ENCODE measurements at places on chromosomes 4 and X.

- no peaks in the 10 kb centered on the region for H3K36me3 ChIP-seq
- H3K4me1 ChIP-seq, result no peaks in the 10 kb centered on the region
- H3K27ac ChIP-seq, result no peak overlapping the region
- H3K4me3 ChIP-seq, result no peak overlapping the region
- DNase-seq, result no peak
- H3K27me3 ChIP-seq, result no peaks in the 10 kb centered on the region
These were observed 69.0 kb downstream of the HPRT1 start for GRCh38 chrX:134528960-134529359.

DNA sequence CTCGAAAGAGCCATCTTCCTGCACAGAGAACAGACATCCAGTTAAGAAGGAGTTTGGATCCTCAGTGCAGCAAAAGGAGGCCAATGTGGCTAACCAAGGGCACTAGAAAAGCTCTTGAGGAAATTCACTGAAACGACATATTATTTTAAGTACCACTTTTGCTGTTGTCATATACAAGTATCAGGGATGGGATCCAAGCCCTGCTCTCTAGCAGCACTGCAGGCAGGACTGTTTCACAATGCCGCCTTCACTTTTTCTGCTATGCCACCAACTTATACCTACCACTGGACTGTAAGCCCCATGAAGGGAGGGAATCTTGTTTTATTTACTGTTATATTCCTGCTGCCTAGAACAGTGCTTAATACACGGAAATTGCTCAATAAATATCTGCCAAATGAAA, 299.0 kb downstream of the NR3C2 start:
- no peaks in the 10 kb centered on the region for H3K36me3 ChIP-seq
- H3K27ac ChIP-seq, result no peak overlapping the region

DNA sequence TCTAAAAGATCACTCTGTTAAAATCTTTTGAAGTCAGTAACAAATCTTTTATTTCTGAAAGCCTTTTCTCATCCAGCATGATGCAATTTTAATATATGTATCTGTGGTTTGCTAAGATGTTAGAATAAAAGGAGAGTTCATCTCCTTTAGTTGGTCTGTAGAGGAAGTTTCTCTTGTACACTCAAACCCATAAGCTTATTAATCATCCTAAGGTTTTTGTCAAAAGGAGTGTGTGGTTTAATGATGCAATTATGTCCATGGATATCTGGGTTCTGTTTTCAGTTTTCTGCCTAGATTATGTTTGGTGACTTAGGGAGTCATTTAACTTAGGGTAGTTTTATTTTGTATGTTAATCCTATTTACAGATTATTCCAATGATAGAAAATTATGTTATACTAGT, 52.1 kb upstream of the NDST4 start:
- H3K27me3 ChIP-seq, result no peaks in the 10 kb centered on the region
- H3K36me3 ChIP-seq, result no peaks in the 10 kb centered on the region
- no peaks in the 10 kb centered on the region for H3K4me1 ChIP-seq
- H3K27ac ChIP-seq, result no peak overlapping the region

DNA sequence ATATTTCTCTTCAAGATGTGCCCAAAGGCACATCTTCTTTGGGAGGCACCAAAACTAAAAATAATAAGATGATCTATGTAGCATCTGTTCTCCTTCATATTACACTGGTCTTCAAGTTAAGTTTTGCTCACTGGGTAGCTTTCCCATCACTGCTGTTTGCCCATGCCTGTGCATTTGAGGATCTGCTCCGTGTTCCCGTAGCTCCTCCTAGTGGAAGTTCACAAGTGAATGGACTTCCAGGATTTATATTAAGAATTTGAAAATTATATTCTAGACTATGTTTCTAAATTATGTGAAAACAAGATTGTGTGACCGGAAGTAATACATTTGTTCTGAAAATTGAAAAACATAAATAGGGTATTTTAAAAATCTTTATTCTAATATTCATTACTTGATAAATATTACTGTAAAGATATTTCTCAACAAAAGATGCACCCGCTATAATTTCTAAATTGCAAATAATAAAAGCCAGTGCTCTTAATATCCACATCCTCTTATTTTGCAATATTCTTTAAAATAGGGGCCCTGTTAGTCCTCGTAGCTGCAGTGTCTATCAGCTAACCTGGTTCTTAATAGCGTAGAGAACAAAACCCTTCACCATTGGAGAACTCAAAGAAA, 147.7 kb downstream of the RBM46 start:
- DNase-seq, result no peak
- H3K36me3 ChIP-seq, result no peaks in the 10 kb centered on the region
- no peaks in the 10 kb centered on the region for H3K4me1 ChIP-seq
- no peak overlapping the region for H3K27ac ChIP-seq
- no peak overlapping the region for H3K4me3 ChIP-seq

DNA sequence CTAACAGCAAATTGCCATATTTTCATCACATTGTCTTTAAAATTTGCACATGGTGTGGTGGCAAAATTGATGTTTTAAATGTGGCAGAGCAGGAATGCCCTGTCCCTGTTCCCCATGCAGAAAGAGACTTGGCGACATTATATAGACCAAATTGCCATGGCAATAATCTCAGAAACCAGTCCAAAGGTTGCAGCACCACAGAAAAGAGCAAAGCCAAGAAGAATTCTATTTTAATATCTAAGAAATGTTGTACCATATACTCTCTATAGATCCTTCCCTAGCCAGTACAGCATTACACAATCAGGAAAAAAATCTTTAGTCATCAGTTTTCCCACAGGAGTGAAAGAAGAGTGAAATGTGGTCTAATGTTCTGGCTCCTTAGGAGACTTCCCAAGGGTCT, 80.0 kb downstream of the UGT2B28 start:
- no peaks in the 10 kb centered on the region for H3K36me3 ChIP-seq
- DNase-seq, result no peak
- no peaks in the 10 kb centered on the region for H3K27me3 ChIP-seq
- H3K27ac ChIP-seq, result no peak overlapping the region

- H3K36me3 ChIP-seq, result no peaks in the 10 kb centered on the region
- H3K27ac ChIP-seq, result no peak overlapping the region
- DNase-seq, result no peak
- no peaks in the 10 kb centered on the region for H3K27me3 ChIP-seq
These were observed 243.1 kb upstream of the FTHL17 start for GRCh38 chrX:31314921-31315320.

GRCh38 chr4:87882861-87883260, 50.1 kb downstream of the MEPE start:
- H3K4me1 ChIP-seq, result no peaks in the 10 kb centered on the region
- no peak overlapping the region for H3K4me3 ChIP-seq
- H3K27me3 ChIP-seq, result peaks cover 5% of the 10 kb centered on the region
- H3K36me3 ChIP-seq, result no peaks in the 10 kb centered on the region
- no peak for DNase-seq

- no peak overlapping the region for H3K4me3 ChIP-seq
- no peak for DNase-seq
- no peaks in the 10 kb centered on the region for H3K27me3 ChIP-seq
- H3K36me3 ChIP-seq, result no peaks in the 10 kb centered on the region
- no peak overlapping the region for H3K27ac ChIP-seq
- no peaks in the 10 kb centered on the region for H3K4me1 ChIP-seq
These were observed 344.4 kb downstream of the UNC5C start for GRCh38 chr4:95204267-95204844.

DNA sequence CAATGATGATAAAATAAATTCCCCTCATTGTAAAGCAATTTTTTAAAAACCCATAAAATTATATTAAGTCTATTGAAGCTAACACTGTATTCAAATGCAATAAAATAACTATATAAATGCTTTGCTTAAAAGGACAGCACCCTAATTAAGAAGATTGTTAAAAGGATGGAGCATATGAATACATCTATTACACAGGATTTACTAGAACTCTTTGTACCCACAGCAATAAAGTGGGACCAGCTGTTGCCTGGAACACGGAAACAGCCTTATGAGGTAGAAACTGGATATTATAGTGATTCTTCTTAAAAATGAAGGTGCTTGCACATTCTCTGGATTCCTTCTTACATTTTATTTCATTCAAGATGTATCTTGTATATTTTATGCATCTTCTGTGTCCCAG, 298.7 kb upstream of the KLF3 start:
- no peak overlapping the region for H3K27ac ChIP-seq
- no peaks in the 10 kb centered on the region for H3K36me3 ChIP-seq
- H3K27me3 ChIP-seq, result no peaks in the 10 kb centered on the region
- H3K4me1 ChIP-seq, result no peaks in the 10 kb centered on the region
- no peak for DNase-seq

DNA sequence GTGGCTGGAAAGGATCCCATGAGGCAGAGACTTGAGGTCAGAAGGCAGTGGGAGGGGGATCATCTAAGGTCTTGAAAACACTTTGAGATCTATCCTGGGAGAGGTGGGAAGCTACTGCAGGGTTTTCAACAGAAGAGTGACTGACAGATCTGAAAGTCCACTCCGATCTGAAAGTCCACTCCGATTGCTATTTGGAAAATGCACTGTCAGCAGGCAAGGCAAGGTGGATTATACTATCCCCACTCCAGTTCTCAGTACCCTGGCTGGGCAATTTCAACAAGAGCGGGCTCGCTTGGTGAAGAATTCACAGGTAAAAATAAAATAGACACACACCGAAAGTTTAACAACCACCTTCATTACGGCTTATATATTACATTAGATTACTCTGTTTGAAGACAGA, 42.3 kb upstream of the C1QTNF7 start:
- no peak overlapping the region for H3K27ac ChIP-seq
- DNase-seq, result no peak
- H3K4me1 ChIP-seq, result no peaks in the 10 kb centered on the region
- no peaks in the 10 kb centered on the region for H3K36me3 ChIP-seq
- no peaks in the 10 kb centered on the region for H3K27me3 ChIP-seq

GRCh38 chrX:136209016-136209738, 42.0 kb downstream of the MAP7D3 start:
- no peak overlapping the region for H3K4me3 ChIP-seq
- peak; percentile 30 for DNase-seq
- no peak overlapping the region for H3K27ac ChIP-seq
- 0 out of 2 replicates have a peak, but pooled peaks cover 2% of the 10 kb centered on the region for H3K36me3 ChIP-seq

Data from DND-41 (cell line).